Epithelial cell of prostate (primary cell): ENCODE measurements at places on chromosomes 4 and X.

GRCh38 chrX:66005830-66006449 is 33.9 kb downstream of the VSIG4 start:
- DNase-seq, result no peak

DNA sequence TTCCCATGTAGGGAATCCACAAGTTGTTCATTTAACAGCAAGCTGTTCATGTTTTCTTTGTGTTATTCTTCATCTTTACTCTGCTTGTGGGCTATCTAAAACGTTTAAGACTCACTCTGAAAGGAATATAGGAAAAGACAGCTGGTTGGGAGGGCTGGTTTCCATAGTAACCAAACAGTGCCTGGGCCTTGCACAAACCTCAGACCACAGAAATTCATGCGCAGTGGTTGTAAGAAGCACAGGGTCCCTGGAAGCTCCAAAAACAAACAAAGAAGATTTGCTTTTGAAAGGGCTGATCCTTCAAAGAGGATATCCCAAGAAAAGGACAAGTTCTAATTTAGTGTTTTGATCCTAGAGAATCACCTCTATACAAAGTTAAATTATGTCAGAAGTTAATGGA is 7.8 kb downstream of the SERTM2 start:
- DNase-seq, result no peak

- no peak for DNase-seq
These were observed 168.6 kb downstream of the NSUN7 start for GRCh38 chr4:40918330-40918729.

- DNase-seq, result no peak
These were observed 124.0 kb upstream of the CLNK start for GRCh38 chr4:10808591-10808990.

DNA sequence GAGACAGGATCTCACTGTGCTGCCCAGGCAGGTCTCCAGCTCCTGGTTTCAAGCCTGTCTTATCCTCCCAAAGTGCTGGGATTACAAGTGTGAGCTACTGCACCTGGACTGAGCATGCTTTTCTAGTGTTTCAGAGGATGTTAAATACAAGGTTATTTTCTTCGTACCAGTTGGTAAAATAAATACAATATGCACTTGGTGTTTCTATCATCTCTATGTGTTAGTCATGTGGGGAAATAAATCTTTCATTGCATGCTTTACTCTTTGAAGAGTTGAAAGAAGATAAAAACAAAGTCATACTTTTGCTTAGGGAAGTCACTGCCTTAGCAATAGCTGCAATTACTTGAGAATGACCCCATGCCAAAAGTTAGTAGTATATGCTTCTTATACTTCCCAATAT is 162.3 kb downstream of the PCDH7 start:
- DNase-seq, result no peak

DNA sequence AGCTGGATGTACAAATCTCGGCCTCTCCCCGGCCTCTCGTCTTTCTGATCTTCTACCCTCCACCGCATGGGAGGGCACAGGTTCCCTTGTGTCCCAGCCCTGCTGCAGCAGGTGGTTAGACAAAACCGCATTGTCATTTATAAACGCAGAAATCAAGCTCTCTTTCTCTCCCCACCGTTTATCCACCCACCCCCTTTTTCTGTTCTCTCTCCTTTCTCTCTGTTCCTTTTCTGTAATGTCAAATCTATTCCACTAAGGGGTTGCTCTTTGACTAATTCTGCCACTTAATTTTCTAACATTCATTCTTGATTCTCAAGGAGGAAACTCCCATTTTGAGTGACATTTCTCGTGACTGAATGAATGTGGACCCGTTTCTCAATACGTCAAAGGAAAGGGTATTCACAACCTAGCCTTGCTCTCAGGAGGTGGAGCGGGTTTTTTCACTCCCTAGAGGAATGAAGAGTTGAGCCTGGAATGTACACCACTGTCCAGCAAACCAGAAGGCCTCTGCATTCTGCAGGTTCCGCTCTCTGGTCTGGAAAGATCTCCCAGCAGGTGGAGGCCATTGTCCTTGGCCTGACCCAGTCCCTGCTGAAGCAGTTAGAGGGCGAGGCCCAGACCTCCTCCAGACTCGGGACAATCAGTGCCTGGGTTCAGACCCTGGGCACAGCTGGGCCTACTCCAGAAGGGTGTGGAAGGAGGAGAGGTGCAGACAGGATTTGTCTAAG is 70.9 kb upstream of the ENPP6 start:
- DNase-seq, result no peak

- DNase-seq, result no peak
These were observed 66.1 kb downstream of the CDS1 start for GRCh38 chr4:84648863-84649647.

DNA sequence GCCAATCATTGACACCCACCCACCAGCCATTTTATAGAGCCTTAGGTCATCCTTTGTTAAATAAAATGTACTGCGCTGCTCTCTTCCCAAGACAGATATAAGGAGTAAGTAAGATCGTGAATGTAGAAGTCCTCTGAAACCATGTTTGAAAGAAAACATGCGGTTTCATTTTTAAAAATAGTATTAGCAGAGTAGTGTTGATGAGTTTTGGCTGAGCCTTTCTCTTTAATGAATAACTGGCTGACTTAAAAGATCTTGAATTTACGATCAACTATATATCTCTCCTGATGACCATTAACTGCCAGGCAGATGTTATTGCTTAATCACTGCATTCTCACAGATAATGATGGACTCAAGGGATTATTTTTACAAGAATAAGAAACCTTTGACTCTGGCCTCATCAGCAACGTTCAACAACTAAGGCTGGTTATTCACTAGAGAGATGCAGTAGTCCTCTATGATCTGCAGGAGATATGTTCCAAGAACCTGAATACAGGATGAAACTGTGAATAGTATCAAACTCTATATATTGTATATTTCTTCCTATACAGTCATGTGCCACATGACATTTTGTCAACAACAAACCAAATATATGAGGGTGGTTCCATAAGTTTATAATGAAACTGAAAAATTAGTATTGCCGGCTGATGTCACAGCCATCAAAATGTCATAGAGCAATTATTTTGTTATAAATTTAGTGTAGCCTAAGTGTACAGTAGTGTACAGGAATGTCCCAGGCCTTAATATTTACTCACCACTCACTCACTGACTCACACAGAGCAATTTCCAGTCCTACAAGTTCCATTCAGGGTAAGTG is 80.8 kb downstream of the FAM13A start:
- no peak for DNase-seq

- no peak for DNase-seq
These were observed at the start of gene PNCK for GRCh38 chrX:153673428-153674218. PNCK (minus strand) TSS chrX:153673813; CDS start chrX:153673076, 737 bp downstream.

GRCh38 chr4:168607215-168607614 is 110.4 kb downstream of the PALLD start:
- DNase-seq, result no peak

GRCh38 chrX:24563291-24564010 is 83.7 kb downstream of the PCYT1B start:
- no peak for DNase-seq

- DNase-seq, result no peak
These were observed 956 bp downstream of the SORCS2 start for GRCh38 chr4:7193030-7193958.

- DNase-seq, result no peak
These were observed 940.3 kb upstream of the LCORL start for GRCh38 chr4:18961879-18962278.

DNA sequence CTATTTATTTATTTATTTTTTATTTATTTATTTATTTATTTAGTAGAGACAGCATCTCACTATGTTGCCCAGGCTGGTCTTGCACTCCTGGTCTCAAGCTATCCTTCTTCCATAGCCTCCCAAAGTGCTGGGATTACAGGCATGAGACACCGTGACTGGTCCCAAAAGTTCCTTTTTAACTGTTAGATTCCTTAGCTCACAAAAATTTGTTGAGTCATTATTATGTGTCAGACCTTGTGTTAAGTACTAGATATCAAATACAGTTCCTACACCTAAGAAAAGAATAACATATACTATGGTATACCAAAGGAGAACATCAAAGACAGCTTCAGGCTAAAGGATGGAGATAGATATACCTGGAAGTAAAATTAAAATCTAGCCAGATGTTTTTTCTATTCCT is 11.6 kb downstream of the FGA start:
- DNase-seq, result no peak
